ENCODE measurements at places on chromosomes 7 and 10.

- no peak for DNase-seq
Measured at GRCh38 chr7:151822541-151823181, 54.3 kb downstream of the PRKAG2 start.

DNA sequence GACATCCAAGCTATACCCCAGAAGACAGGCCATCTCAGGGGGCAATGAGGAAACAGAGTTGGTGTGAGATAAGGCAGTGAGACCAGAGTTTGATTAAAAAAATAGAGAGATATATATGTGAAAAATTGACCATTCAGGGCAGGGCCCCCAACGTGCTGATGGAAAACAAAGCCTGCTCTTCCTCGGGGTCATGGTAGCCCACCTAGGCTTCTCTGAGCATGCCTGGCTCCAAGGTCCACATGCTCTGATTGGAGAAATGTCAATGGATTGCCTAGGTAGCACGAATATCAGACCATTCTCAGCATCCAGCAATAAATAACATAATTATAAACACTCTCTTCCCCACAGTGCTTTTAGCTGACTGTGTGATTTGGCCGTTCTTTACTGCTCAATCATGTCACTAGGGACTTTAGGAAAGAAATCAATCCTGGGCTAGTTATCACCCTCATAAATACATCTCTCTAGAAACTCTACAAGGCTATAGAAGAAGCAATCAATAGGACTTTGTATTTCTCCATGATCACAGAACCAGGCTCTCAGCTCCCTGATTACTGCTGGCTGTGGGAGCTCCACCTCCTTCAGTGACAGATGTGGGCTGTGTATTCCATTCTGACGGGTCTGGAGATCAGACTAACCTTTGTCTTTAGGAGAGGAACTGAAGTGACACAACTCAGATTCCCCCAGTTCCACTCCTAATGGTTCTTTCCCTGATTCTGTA lies 766.4 kb downstream of the GRID1 start:
- DNase-seq = no peak

- DNase-seq = peak; percentile 47
Measured at GRCh38 chr7:123769371-123769770, 20.6 kb upstream of the WASL start.

GRCh38 chr10:30691639-30692015 lies 62.1 kb upstream of the LYZL2 start:
- DNase-seq = peak; percentile 15

- DNase-seq = no peak
Measured at GRCh38 chr10:72765051-72765745, 73.3 kb downstream of the MCU start.

DNA sequence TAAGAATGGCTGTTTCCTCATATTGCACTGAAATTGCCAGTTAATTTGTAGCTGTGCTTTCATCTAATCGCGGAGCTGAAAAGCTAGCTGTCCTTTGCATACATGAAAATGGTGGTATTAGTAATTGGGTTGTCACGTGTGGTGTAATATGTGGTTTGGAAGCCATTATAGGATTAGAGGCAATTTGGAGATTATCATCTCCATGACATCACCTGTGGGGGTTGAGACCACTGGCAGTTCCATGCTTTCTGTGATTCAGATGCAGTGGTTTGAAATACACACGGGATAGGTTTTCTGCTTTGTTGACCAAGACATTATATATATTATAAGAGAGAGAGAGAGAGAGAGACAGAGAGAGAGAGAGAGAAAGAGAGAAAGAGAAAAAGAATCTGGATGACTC lies 180.8 kb downstream of the RAB11FIP2 start:
- no peak for DNase-seq

GRCh38 chr10:29280488-29280840 lies 8.4 kb upstream of the LYZL1 start:
- DNase-seq = no peak

DNA sequence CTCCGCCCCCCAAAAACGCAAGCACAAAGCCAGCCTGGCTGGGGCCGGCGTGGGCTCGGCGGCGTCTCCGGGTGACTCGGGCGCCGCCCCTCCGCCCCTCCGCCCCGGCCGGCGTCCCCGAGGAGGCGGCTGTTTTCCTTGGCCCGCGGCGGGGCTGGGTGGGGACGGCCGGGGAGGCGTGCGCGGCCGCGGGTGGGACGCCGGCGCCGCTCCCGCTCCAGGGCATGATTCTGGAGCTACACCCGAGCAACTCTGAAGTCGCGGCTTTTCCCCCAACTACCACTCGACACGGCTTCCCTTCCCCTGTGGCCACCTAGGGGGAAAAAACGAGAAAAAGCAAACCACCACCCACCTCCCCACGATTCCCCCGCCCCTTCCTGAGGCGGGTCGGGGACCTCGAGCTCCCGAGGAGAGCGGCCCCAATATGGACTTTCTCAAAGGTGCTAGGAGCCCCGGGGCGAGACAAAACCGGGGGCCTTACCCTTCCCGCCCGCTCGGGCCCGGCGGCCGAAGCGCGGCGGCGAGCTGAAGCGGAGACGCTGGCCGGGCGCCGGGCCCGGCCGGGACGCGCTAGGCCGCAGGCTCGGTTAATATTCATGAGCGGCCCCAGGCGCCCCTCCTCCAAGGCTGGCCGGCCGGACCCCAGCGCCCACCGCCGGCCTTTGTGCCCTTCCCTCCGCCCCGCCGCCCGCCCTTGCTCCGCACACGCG lies 856 bp downstream of the ARHGAP21 start:
- peak; percentile 56 for DNase-seq

DNA sequence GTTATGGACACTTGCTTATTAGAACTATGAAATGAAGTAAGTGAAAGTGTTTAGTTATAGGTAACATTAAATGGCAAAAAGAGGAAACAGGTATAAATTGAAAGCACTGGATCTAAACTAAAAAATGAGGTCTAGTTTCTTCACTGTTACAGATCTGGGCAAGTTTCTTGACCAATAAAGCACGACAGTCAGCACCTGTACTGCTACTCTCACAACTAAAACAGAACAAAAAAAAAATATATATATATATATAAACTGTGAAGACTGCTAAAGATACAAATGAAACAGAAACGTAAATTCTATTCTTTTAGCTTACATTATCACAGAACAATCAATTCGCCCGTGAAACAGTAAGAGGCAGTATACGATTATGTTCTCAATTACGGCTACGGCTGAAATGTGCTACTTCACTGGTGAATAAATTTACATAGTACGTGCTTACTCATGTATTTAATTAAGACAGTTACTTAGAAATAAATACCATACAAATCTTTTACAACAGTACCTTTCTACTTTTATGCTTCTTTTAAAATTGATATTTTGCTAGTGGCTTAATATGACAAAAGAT lies 4.2 kb downstream of the AHR start:
- DNase-seq = no peak

DNA sequence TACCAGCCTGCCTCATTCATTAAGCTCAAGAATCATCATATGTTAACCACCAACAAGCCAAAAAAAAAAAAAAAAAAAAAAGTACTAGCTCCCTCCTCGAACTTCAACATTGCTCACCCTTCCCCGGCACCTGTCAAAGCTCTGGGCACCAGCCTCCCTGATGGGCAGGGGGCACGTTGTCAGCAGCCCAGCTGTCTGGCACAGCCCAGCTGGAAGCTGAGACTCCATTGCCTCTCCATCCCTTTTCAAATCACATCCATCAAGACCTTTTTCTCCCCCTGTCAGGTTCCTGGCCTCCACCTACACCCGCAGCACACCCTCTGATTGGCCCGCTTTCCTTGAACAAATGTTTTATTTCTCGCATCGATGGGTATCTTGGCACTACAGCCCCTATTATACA lies 913.3 kb upstream of the AUTS2 start:
- DNase-seq = no peak

DNA sequence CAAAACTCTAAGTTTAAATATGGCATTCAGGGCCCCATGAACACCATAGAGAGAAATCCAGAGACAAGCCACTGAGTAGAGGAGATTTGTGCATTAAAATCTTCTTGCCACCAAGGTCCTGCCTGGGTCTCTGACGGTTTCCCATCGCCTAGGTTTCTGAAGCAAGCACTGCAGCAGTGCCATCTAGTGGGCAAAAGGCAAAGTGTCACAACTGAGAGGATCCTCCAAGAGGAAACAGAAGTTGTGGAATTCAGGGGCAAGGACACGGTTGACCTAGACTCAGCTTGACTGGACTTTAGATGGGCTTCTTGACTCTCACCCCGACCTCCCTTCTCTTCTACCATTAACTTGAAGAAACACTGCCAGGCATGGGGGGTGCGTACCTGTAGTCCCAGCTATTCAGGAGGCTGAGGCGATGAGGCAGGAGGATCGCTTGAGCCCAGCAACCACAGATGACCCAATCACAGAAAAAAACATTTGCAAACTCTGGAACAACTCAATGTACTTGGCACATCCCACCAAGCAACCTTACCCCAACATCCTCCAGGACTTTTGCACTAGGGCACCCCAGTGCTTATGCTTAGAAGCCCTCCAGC lies 604.1 kb downstream of the GALNT17 start:
- DNase-seq = peak; percentile 57

DNA sequence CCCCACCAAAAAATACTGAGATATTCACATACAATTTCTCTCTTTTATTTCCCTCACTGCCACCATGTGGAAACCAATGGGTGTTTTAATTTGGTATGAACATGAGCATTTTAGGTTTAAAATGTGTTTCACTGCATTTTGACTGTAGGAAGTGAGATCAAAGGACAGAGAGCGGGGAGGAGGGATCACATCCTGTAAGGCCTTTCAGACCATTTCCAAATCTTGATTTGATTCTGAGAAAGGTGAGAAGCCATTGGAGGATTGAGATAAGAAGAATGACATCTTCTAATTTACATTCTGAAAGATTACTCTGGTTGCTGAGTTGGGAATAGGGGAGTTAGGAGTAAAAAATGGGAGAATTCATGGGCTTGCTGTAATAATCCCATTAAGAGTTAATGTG lies 42.5 kb downstream of the GPR141 start:
- DNase-seq = no peak

DNA sequence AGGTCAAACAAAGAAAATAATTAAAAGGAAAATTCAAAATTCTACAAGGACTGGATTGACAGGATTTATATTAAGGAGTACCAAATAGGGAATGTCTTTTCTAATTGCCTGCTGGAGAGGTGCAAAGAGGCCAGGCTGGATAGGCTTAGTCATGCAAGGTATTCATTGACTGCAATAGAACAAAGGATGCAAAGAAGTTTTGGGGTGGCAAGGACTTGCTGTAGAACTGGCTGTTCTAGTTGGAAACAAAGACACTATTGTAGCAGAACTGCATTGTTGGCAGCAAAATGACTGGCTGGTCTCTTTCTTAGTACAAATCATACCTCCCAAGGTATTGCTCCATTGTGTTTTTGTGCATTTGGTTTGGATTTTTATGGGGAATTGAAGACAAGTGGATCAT lies 10.1 kb downstream of the ITGB8 start:
- DNase-seq = no peak

DNA sequence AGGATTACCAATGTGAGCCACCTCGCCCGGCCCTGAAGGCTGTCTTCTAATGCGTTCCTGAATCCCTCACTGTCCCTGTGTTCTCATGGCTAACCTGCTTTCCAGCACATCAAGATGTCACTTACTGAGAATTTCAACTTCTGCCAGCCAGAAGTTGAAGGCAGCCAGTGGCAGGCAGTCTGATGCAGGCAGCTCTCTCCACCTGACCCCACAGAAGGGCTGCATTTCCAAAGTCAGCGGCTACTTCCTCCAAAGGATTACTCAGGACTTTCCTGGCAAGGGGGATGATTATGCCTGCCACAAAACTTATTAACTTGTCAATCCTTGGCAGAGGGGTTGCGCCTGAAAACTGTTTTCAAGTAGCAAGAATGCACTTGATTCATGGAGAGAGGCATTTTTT lies 1219.4 kb downstream of the TYW1 start:
- DNase-seq = no peak

DNA sequence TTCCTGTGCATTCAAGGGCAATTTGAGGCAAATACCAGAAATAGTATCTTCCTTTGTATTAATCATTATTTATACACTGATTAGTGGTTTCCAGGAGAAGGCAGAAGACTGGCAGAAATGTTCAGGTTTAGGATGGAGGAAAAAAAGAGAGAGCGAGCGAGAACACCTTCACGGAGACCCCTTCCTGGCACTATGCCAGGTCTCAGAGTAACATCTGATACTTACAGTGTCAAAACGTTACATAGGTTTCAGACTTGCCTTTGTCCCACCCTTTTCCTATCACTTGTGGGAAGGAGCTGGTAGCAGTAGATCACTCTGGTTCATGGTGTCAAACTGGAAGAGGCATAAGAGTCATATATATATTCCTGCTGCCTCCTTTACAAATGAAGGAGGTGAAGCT lies 652 bp downstream of the OR2A12 start:
- no peak for DNase-seq

DNA sequence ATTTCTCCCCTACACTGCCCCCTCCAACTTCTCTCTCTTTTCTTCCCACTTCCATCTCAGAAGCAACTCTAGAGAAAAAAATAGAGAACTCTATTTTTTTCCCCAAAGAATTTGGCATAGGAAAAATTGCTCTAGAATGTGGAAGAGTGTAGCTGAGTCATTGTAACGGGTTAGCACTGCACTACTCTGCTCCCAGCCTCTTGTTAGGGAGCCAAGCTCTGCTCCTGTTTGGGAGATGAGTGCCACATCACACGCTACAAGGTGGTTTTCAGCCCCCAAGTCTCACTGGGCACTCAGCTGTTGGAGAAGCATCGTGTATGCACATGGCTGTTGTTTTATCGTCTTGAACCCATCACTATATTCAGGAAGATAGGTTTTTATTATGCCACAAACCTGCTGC lies 136.4 kb downstream of the BMPER start:
- DNase-seq = no peak

GRCh38 chr7:93228302-93228701 lies 2.0 kb upstream of the HEPACAM2 start:
- peak; percentile 55 for DNase-seq

GRCh38 chr7:127890726-127891125 lies 140.5 kb downstream of the LRRC4 start:
- no peak for DNase-seq

DNA sequence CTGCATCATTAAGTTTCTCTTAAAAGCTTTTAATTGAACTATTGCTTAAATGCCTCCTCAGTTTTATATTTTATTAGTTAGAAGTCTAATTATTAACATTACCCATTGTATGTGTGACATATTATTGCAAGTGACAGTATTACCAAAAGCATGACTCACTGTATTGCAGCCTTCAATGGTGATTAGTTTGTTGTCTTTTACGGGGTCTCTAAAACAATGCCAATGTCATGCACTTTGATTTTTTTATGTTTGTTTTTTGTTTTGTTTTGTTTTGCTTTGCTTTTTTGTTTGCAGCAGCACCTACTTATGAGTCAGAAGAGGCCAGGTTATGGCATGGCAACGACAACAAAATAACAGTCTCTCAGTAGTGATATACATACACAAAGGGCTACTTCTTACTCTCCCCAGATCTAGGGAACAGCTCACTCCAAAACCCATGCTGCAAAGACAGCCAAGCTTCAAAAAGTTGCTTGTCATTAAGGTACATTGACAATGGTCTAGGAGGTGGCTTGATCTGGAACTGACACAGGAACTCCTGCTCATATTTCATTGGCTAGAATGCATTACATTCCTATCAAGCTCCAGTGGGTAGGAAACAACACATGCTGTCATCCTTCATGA lies 293.7 kb upstream of the POM121L12 start:
- DNase-seq = no peak

- DNase-seq = no peak
Measured at GRCh38 chr10:3169271-3169670, 3.3 kb downstream of the PITRM1 start.

Measured in iris pigment epithelial cell (primary cell).